ENCODE measurements at places on chromosomes 5 and 9. TPM values are rescaled to one million over a fixed set of nuclear protein-coding genes. Genes with fewer than 3 reads are reported as not detected.

PTGES gene
- 96.6 TPM for total RNA-seq

CER1 gene
- total RNA-seq: not detected

ACTBL2 gene
- 0.10 TPM for total RNA-seq

TRIM52 gene
- 12.5 TPM for total RNA-seq

NR4A3 gene
- 0.25 TPM for total RNA-seq

RGS7BP gene
- not detected for total RNA-seq

TNC gene
- 49.8 TPM for total RNA-seq

Measured in MCF 10A (cell line).